ENCODE measurements at places on chromosomes 7 and 10.

DNA sequence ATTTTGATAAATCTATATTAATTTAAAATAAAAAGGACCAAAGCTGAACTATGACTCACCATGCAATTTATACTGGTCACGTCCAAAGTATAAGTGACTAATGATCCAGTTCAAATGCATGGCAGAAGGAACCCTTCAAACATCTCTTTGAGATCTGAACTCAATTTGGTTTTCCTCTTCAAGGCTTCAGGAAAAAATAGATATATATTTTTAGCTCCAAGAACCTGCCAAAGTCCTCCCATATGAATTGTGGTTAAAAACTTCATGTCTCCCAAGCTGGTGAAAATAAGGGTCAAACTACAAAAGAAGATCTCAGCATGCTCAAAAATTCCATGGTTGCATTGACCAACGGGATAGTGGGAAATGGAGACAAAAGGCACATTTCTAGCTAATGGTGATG lies 34.6 kb upstream of the PDE1C start:
- DNase-seq, result no peak

DNA sequence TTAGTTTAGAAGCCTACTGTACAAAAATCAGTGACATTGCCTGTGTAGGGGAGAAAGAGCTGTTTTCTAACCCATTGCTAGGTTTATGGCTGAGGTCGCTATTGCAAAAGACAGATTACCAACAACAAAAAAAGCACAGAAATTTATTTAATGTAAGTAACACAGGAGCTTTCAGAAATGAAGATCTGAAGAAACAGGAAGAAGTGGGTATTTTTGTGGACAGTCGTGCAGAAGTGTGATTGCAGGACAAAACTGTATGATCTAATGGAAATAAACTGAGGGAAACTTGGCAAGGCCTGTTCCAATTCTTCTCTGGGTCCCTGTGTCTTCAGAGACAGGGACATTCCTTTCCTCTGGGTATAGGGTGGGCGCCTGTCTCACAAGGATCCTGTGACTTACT lies 87.4 kb downstream of the APBB1IP start:
- DNase-seq, result no peak

DNA sequence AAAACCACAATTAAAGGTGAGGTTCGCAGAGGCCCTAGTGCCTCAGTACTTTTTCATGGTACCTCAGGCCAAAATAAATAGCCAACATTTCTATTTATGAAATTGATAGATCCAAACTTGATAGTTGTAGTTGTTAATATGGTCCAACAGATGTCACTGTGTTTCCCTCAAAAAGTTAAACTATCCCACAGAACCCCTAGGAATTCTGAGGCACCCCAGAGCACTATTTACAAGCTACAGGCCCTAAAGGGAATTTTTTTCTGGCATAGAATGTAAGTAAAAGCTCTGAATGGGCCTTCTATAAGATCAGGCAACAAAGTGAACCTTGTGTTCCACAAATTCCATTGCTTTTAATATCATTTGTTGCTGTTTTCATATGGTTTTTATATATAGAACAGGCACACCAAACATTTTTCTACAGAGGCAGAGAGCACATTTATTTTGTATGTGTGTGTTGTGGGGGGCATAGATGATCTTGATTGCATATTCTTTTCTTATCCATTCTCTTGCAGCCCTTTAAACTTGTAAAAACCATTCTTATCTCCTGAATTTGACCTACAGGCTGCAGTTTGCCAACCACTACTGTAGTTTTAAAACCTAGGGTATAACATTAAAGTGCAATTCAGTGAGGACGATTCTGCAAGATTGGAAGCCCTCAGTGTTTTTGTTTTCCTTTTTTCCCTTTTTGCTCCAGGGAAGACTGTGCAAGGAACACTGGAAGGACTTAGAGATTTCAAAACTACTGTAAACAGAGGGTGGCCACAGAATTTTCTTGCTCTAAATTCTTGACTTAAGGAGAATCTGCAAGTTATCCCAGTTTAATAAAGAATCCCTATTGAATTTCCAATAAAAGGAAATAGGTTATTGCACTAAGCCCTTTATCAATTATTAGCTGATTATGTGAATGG lies 3.5 kb upstream of the ARL4A start:
- DNase-seq, result no peak

DNA sequence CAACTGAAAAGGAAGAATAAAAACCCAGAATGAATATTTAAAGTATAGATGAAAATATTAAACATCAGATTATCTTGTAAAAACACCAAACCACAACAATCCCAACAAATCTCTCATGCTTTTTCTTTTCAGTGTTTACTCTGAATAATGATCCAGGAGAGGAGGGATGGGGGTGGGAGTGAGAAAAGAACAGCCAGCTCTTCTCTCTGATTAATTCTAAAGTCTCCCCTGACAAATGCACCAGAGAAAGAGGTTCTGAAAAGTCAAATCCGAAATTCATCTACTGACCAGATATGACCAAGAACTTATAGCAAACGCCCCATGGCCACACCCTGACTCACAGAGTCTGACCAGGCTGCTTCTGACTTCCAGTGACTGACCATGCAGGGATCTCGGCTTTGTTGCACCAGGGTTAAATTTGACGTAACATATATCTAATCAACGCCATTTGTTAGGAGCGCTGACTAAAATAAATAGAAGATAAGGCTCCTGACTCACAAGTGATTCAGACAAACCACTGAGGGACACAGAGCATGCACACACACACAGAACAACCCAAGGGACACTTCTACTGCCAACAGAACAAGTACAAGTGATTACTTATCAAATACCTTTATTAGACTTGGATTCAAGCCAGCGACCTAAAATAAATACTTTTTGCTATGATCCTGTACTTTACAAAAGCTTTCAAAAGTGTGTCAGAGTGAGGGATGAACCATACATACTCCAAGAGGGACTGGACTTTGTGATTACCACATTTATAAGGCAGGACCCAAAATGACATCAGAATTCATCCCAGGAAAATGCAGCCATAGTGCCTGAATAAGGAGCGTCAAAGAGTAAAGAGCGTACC lies 9.3 kb upstream of the SPOCK2 start:
- DNase-seq, result no peak

DNA sequence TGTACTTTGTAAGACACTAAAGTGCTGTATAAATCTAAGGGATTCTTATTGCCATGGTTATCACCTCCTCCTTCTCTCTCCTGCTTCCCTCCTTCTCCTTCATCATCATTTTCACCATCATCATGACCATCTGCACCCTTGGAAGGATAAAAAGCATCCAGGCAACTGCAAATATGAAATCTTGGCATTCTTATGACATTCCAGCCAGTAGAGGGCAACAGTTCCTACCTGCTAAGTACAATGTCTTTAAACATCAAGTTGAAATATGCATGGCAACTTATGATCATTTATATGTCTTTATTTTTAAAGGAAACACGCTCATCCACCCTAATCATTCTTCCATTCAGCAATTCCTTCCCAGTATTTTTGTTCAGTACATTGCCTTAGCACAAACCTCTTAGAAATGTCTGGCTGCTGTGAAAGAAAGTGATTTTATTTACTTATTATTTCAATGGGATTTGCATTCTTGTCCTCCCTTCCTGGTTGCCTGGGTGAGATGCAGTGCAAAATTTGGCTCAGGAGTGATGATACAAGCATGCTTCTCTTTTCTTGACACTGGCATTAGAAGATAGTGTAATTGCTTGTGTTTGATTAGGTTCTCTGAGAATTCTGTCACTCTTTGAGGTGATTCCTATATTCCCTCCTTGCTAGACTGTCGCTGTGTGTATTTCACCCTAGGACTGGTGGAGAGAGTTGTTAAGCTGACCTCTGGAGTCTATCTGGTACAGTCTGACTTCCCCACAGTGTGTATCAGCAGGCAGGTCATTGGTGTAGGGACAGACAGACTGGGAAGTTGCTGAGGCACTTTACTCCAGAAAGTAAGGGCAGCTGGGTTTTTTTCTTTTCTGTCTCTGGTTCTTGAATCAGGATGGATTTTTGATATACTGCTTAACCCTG lies 188.5 kb upstream of the BMPER start:
- DNase-seq, result no peak

- no peak for DNase-seq
Measured at GRCh38 chr7:118429141-118429540, 204.6 kb downstream of the ANKRD7 start.

DNA sequence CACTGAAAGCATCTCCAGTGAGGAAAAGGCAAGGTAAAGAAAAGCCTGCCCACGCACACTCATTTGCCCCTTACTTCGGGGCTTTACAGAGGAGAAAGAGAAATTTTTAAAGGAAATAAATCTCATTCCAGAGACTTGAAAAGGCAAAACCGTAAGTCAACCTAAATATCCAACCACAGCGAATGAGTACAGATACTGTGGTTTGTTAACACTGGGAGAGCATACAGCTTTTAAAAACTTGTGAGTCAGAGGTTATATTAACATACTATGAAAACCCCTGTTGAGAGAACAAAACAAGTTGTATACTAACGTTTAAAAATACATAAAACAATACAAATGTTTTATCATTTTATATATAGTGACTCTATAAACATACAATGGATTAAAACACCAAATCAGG lies 28.6 kb upstream of the ST7 start:
- DNase-seq, result no peak

GRCh38 chr10:114110174-114110972 lies 63.6 kb downstream of the CCDC186 start:
- no peak for DNase-seq

DNA sequence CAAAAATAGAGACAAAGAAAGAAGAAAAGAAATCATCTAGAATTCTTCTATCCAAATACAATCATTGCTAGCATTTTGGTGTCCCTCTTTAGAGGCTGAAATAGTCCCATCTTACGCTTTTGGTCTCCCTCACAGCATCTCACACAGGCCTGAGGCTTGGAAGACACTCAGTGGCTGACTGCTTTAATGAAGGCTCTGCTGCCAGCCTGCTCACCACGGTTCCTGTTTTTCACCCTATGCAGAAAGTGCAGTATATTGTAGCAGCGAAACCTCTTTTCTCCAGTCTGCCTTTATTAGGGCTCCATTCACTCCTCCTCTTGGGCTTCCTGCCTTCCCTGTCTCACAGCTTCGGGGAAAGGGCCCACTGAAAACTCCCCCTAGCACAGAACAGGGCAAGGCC lies 102.2 kb downstream of the JCAD start:
- DNase-seq, result no peak

- no peak for DNase-seq
Measured at GRCh38 chr7:158410720-158411119, 176.9 kb downstream of the PTPRN2 start.

- no peak for DNase-seq
Measured at GRCh38 chr10:1454428-1454827, 282.9 kb downstream of the ADARB2 start.

GRCh38 chr10:125882596-125882995 lies 1.5 kb upstream of the DHX32 start:
- no peak for DNase-seq

DNA sequence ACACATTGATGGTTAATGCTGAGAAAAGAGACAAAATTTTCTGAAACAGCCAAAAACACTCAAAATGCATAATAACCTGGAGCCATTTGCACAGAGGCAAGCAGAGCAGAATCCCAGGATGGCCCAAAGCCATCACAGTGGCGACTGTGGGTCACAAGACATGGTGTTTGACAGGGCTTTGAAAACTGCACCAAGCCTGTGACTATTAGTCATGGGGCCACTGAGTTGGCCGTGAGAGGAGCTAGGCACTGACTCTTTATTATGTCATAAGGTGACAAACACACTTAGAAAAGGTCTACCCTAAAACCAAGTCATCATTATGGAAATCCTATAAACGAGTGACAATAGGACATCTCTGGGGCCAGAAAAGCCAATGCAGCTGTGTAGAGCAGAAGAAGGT lies 23.9 kb downstream of the DRGX start:
- no peak for DNase-seq

DNA sequence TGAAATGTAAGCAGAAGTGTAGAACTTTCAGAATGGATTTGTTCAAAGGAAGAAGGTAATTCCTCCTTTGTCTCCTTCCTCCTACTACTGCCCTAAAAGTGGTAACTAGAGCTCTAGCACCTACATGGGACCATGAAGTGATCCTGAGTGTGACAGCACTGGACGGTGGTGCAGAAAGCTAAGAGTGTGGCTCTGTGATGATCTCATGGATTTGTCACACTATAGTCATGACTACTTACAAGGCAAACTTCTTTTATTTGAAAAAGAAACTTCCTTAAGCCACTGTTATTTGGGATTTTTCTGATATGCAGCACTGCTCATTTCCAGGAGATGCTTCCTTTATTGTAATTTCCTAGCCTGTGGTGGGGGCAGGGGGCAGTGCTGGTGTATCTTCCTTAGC lies 5.8 kb upstream of the FHIP2A start:
- no peak for DNase-seq

- DNase-seq, result no peak
Measured at GRCh38 chr10:3357737-3358136, 185.2 kb upstream of the PITRM1 start.

DNA sequence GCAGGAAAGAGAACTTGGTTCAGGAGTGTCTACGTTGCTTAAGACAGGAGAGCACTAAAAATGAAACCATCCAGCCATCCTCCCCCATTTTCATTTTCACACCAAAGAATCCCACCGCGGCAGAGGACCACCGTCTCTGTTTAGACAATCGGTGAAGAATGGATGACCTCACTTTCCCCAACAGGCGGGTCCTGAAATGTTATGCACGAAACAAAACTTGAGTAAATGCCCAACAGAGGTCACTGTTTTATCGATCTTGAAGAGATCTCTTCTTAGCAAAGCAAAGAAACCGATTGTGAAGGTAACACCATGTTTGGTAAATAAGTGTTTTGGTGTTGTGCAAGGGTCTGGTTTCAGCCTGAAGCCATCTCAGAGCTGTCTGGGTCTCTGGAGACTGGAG lies 1.4 kb upstream of the IL6 start:
- DNase-seq, result no peak

DNA sequence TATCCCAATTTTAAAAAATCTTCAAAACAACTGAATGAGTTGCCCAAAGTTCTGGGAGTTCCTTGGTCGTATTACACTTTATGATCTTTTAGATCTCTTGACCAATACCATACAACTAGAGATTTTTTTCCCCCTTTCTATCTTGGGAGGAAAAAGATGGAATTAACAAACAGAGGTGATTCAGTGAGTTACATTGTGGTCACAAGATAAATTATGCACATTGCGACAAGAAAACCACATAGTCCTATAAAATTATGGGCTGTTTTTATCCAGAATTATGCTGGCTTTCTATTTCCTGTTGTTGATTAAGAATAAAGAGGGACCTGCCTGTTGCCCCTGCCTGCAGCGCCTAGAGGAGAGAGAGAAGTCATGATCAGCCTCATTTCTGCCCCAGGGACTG lies 8.2 kb upstream of the SGPL1 start:
- DNase-seq, result no peak
